ENCODE measurements at places on chromosomes 6 and 20.
A peak's percentile ranks its signal among the peaks of the same experiment; 100 is the strongest.

DNA sequence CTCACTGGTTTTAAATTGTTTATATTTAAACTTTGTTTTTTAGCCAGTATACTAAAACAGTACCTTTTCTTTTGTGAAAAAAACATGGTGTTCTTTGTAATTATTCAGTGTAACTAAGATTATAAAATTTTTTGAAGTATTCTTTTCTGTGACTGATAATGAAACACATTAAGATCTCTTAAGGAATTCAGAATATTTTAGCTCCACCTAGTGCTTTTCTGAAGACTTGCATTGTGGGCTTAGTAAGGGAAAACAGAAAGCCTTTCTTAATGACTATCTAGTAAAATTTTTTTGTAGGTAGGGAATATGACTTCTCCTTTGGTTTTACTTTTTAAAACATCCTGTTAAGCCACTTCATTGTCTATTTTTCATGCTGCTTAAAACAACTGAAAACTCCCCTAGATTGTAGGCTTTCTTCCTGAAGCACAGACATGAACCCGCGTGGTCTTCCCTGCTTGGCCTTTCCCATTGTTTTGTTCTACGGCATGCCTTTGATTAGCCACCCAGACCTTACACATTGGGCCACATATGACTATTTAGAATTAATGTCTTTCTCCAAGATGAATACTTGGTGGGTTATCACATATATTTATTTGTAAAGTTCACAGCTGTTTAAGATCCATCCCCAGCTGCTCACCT, 72.1 kb downstream of the AFDN start:
- peak; percentile 42 for DNase-seq

- no peak for DNase-seq
These were observed 79.5 kb downstream of the ATP9A start for GRCh38 chr20:51688600-51689244.

DNA sequence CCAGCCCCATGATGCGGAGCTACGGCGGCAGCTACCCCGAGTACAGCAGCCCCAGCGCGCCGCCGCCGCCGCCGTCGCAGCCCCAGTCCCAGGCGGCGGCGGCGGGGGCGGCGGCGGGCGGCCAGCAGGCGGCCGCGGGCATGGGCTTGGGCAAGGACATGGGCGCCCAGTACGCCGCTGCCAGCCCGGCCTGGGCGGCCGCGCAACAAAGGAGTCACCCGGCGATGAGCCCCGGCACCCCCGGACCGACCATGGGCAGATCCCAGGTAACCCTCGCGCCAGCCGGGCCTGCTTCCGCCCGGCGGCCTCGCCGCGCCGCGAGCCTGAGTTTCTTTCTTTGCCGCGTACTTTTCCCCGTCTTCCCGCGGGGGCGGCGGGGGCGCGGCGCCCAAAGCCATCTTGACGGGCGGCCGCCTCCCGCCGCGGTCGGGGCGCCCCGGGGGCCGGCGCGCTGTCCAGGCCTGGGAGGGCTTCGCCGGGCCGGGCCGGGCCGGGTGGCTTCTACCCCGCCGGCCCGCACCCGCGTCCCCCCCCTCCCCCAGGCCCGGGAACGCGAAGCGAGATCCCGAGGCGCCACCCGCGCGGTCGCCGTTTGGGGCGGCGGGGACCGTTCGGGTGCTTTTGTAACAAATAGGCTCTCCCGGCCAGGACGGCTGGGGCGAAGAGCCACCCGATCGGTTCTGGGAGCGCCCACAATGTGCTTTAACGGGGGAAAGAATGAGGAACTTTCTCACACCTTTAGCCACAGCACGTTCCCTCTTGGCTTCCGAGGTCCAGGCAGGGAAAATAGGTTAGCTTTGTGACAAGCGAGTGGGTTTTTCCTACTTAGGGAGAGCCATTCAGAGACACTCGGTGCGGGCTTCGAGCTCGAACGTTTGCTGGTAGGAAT, 2.3 kb downstream of the ARID1B start:
- DNase-seq: peak; percentile 37

DNA sequence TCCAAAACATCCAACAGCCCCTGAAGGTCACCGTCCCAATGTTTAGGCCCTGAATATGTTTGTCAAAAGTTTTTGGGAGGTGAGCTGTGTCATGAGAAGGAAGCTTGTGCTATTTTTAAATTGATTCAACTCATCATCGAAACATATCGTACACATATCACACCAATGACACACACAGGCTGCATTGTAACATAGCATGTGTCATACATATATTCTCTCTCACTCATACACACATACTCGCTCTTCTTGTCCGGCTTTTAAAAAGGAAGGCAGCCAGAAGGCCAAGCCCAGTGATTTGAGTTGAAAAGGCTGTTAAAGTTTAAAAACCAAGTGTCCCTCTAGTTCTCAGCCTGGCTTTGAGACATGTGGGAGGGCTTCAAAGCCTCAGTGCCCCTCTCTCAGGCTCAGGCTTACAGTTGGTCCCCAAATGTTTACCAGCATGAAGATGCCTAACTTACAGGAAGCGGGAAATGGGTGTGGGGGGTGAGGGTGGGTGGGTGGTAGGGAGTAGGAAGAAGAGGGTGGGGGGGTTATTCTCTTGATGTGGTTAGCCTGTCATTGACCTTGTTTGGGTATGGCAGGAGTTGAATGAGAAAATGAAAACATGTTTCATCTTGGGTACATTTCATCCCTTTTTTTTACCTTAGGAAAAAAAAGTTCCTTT, 3.3 kb upstream of the PRDM1 start:
- no peak for DNase-seq

- no peak for DNase-seq
These were observed 23.2 kb downstream of the AHI1 start for GRCh38 chr6:135474362-135474761.

DNA sequence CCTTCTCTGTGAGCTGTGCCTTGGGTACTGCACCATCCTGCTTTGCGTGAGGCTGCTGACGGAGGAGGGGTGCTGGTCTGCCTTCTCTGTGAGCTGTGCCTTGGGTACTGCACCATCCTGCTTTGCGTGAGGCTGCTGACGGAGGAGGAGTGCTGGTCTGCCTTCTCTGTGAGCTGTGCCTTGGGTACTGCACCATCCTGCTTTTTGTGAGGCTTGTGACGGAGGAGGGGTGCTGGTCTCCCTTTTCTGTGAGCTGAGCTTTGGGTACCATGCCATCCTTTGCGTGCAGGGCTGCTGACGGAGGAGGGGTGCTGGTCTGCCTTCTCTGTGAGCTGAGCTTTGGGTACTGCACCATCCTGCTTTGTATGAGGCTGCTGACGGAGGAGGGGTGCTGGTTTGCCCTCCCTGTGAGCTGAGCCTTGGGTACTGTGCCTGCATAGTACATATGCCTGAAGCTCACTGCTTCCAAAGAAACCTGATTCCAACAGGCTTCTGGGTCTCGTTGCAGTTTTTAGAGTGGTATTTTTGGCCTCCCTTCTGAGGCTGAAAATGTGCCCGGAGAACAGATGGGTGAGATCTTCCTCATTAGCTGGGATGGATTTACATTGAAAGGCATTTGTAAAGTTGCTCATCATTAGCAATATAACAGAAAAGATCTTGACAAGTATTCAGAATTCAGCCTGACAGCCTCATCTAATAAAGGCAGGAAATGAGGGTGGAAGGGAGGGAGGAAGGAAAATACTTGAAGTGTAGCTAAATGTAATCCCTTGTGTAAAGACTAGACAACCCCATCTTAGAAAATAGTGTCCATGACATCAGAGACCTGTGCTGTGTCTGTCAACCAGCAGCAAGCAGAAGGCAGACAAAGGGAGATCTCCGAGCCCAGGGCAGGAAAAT, 46.8 kb upstream of the UNC93A start:
- no peak for DNase-seq

DNA sequence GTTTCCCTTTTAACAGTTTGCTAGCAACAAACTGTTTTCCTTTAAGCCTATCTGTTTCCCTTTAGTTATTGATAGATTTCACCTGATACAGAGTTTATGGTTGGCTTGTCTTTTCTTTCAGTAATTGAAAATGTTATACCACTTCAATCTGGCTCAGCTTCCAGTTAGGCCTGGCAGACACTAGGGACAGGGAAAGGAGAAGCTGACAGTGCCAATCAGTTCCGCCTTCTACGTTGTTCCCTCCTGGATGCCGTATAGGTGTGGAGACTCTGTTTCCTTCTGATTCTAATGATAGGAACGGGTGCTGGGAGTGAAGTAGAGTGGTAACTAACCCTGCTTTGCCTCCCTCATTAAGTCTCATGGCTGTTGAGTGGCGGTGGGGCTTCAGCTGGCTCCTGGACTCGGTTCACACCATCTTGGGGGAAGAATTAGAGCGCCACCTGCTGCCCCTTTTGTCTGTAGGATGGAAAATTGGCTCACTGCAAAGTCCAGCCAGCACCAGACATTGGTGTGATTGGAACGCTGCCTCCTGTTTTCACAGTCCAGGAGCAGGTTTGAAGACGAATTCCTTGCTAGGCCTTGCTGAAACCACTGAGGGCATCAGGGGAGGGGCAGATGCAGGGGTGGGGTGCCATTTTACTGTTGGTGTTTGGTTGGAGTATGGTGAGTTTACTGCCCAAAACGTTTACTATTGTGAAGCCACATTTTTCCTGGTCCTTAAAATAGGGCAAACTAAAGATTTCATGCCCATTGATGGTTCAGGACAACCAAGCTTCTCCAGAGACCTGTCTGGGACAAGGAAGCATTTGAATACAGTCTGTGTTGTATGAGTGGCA, 1729.5 kb downstream of the GRIK2 start:
- DNase-seq: peak; percentile 77

GRCh38 chr6:36357872-36358225, 21.2 kb upstream of the BNIP5 start:
- peak; percentile 73 for DNase-seq

DNA sequence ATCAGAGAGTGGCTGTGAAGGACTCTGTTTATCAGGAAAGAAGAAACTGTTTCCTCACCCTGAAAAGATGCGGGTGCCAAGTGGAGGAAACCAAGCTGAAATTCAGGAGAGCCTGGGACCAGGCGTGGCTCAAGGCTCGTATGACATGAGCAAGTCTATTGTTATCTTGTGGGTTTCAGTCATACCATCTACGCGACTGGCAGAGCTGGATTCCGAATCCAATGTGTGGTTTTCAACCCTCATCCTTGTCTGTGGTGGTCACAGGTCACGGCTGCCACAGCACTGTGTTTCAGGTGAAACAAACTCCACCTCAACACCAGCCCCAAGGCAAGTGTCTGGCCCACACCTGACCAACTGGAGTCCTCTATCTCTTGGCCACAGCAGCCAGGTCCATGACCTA, 9.1 kb downstream of the MC3R start:
- DNase-seq: no peak

GRCh38 chr6:75368151-75368779, 83.7 kb upstream of the TMEM30A start:
- peak; percentile 53 for DNase-seq

DNA sequence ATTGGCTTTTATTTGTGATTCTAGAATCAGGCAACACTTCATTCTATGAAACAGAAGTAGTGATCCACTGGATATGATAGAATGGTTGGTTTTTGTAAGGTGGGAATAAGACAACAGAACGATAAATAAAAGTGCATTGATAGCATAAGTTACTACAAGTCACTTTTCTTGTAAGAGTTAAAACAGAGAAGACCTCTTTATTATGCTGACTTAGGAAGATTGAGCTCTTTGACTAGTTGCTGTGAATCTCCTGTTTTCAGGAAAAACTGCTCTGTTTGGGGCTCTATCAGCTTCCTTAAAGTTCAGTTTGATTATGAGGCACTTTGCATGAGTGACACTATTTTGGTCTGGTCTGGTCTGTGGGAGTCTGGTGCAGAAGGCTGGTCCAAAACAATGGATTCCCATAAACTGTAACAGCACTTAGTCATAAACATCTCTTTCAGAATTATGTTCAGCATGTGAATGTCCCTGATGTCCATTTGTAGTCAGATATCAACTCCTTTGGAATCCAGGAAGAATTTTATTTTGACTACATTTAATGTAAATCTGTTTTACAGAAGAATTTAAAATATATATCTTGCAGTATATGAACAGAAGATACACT, 35.0 kb upstream of the DSE start:
- no peak for DNase-seq

DNA sequence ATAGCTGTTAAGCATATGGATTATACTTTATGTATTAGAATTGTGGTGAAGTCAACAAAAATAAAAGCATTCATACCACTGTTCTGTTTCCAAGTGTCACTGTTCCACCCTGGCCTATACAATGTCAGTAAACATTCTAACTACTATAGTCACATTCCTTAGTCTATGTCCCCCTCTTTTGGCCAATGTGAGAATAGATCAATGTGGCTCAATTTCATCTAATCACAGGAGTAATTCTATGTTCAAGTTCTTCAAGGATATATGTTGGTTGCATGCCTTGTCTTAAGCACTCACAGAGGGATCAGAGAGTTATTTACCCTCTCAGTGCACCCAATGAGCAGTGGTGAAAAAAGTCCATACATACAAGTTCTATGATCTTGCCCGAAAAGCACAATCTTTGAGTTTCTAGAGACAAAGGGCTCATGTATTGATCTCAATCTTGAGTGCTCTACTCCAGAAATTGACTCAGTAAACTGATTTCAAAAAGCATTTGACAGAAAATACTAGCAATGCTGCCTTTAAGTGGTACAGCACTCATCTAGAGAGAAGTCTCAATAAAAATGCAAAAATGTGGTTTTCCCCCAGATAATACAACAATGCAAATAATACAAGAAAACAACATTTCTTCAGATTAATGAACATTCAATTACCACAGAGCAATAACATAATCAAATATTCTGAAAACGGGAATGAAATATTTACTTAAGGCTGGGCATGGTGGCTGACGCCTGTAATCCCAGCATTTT, 16.5 kb downstream of the SMLR1 start:
- peak; percentile 69 for DNase-seq

DNA sequence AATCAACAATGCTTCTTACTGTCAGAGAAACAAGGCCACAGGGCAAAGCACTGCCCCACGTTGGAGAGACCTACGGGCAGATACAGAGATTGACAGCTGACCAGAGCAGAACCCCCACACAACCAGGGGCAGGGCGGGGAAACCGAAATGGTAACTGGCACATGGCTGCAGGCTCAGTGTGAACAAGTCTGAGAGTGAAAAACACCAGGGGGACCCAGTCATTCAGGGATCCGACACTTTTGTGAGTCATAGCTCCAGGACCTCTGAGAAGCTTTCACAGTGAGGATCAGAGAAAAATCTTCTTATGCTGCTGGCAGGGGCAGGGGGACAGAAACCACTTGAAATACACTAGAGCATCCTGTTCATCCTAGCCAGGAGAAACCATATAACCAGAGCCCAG, 254.2 kb downstream of the C6orf118 start:
- DNase-seq: no peak

- DNase-seq: no peak
These were observed at the start of gene SLC35D3 for GRCh38 chr6:136921936-136922684. SLC35D3 (plus strand) TSS chr6:136922301; CDS start chr6:136922429, 128 bp downstream.

GRCh38 chr20:9608639-9609340, 94.4 kb downstream of the LAMP5 start:
- DNase-seq: no peak

DNA sequence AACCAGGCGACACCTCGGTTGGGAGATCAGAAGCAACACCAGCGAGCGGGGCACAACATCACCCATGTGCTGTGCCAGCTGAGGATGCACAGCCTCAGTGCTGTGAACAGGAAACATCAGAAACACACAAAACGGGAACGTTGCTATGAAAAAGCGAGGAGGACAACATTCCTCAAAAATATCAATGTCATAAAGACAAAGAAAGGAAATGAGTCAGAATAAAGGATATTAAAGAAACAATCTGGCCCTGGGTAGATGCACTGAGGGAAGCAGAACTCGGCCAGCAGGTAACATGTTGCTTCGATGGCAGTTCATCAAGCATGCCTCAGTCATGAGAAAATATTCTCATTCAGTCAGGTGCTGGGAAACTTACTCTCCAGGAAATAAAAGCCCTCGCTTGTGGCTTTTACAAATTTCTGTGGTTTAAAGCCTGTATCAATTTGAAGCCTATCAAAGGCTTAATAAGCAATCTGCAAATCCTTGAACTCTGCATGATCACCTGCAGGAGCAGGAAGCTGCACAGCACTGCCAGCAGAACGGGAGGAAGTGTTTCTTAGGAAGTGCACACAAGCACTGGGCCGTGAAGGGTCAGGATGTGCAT, 77.5 kb downstream of the GINS1 start:
- no peak for DNase-seq

All from small intestine (tissue), 16 donors.